ENCODE measurements at places on chromosomes 5 and 9.

DNA sequence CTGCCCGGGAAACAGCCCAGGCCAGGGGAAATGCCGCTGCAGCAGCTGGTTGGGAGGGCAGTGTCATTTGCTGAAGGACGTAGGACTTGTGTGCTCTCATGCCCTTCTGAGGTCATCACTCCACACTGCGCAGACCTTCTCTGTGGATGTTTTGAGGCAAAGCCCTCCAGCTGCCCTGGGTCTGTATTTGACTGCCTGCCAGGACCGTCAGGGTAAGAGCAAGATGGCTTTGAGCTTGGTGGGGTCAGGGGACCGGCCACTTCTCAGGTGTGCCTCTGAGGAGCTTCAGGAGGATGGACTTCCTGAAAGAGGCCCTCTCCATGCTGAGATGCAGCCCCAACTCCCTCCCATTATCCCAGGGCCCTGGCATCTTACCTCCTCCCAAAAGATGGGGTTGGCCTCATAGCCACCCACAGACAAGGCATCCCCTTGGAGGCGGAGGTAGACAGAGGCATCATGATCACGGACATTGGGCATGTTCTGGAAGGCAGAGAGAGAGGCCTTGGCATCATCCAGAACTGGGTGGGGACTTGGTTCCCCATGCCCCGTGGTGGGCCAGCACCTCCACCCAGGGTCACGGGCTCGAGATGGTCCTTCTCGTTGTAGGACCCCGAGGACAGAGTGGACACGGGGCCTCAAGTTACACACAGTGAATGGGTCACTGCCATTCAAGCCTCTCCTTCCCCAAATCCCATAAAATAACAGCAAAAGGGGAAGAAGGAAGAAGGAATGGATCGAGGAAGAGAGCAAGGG lies 19.4 kb downstream of the SARDH start:
- no peak for DNase-seq

- no peak for DNase-seq
Observed at GRCh38 chr9:121567500-121568342, 68.1 kb upstream of the GGTA1 start.

- no peak for DNase-seq
Observed at GRCh38 chr5:13350767-13351166, 593.7 kb downstream of the DNAH5 start.

DNA sequence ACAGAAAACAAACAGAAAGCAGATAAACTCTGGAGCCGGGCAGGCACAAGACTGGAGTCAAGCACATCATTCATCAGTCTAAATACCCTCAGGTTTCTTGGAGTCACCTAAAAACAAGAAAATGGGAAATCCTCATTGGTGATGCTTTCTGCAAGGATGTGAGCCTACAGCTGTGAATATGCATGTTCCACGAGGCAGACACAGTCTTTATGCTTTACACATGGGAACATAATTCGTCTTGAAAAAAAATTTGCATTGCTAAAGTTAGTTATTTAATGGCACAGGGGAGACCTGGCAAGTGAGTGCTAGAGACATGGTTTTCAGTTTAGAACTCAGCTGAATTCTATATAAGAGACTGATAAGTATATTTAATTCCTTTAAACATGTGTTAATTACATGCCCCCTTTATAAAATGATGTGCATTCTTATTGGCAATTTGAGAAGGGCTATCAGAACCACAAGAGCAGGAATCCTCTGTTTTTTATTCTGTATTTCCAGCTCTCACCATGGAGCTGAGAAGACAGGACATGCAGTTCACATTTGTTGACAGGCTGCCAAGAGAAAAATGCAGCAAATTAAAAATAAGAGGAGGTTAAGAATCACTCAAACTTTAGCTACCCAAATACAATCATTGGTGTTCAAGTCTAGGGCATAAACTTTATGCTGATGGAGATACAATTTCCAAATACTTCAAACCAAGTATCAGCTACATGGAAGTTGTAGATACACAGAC lies 438.0 kb upstream of the MPDZ start:
- DNase-seq = no peak

DNA sequence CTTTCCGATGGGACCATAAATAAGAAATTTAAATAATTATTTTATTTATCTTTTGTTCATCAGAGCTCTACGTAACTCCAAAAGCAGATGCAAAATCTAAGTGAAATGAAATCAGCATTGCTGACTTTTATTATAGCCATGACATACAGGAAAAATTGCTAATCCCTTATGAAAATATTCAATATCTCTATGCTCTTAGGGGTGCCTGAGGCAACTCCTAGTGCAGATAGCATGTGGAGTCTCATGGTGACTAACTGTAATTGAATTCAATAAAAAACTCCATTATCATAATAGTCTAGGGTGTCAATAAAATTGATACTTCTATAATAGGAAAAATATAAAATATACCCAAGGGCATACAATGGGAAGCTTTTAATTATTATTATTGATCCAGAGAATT lies 42.6 kb downstream of the SLC24A2 start:
- DNase-seq = no peak

DNA sequence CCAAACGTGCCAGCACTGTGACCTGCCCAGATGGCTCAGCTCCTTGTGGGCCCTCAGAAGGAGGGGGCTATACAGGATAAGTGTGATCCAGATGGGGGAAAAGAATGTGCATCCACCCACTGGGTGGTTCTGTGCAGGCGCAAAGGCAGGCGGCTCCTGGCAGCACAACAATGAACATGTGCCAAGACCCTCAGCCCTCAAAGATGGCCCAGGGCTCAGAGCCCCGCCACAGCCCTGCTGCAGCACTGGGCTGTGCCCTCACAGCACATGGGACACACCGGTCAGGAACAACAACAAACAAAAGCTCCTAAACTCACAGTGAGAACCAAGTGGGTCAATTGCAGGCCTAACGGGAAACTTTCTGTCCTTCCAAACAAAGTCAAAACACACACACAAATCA lies 4.7 kb downstream of the SEMA4D start:
- DNase-seq = no peak

DNA sequence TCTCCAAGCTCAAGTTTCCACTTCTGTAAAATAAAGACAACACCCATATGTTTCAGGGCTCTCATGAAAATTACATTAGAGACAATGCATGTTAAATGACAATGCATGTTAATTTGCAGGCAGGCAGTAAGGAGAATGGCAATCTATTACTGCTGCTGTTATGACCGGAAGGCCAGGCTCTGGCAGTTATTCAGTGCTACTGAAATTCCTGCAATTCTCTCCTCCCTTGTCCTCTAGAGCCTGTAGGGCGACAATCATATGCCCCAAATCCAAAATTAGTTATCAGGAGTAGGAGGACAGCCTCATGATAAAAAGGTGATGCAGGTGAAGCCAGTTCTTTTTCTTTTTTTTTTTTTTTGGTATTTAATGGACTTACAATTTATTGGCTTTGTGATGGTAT lies 42.2 kb upstream of the CAST start:
- no peak for DNase-seq

GRCh38 chr5:41869151-41869723 lies 988 bp downstream of the OXCT1 start:
- DNase-seq = no peak

GRCh38 chr5:142969624-142970439 lies 199.7 kb downstream of the ARHGAP26 start:
- DNase-seq = no peak

DNA sequence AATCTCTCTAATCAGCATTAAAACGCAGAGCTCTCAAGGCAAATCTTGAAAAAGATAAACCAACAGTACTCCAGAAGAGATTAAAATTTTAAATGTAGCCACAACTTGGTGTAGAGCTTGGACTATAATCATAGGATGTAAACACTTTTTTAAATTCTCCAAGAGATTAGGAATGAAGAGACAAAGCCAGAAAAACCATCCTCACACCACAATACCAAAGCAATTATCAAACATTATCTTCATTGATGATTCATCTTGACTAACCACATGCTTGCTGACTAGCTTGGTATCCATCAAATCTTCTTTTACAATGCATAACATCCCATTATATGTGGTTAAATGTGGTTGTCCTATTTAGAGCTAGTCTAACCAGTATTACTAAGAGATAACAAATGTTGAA lies 815.1 kb downstream of the TLE1 start:
- DNase-seq = peak; percentile 55

DNA sequence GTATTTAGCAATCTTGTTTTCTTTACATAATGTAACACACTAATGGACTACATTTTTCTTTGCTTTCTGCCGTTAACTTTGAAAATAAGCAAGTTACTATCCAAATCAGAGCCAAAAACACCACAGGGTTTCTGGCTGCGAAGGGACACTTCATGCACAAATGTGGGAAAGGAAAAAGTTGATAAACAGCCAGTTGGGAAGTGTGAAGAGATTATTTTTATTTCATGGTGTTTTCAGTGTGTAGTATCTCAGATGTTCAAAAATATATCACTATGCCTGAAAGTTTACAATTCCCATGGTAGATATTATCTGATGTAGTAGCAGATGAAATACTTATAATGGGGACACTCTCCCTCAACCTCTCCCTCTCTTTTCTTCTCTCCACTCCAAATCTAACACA lies 135.3 kb downstream of the CETN3 start:
- DNase-seq = no peak
